CD8-positive, alpha-beta memory T cell (primary cell): ENCODE measurements at places on chromosomes 7 and 10. TPM values are rescaled to one million over a fixed set of nuclear protein-coding genes. Genes with fewer than 3 reads are reported as not detected.

The VENTX gene
- polyA plus RNA-seq = not detected

The EVX1 gene
- polyA plus RNA-seq = not detected

The NXPH1 gene
- polyA plus RNA-seq = not detected

The NAT16 gene
- polyA plus RNA-seq = not detected

The HILPDA gene
- polyA plus RNA-seq = 2.5 TPM

The CCDC172 gene
- polyA plus RNA-seq = not detected

The TRPV6 gene
- polyA plus RNA-seq = not detected

The FAM25C gene
- polyA plus RNA-seq = not detected

DNA sequence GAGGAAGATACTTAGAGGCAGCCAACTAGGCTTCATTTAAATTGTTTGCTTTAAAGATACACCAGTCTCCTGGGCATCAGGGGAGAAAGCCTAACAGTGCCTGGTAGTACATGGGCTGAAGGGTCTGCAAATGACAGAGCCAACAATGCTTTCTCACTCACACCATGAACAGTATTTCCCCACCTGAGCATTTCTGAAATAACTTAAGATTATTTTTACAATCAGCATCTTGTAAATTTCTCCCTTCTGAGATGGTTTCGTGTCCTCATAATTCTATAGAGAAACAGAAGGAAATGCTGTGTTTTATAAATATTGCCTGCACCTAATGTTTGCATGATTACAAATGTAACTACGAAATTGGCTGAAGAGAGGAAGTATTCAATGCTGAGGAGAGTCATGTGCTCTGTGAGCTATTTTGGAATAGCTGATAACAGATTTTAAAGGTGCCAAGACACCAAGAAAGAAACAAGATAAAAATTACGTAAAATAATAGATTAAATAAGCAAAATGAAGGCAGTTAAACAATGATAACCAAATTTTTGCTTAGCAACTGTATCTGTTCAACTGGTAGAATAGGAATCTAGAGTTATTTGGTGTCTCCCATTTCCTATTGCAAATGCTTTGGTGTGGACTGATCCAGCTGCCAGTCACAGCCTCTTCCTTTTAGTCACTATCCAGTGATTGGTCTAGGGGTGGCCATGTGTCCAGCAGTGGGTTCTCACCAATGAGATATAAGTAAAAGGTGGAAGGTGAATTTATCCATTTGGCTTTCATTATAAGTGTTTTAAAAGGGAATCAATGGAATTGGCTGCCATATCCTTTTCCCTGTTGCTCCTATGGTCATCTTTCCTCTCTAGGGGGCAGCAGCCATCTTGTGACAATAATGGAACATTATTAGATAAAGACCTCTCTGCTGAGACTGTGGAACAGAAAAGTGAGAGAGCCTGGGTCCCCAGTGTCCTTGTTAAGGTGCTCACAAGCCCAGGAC is 167.9 kb upstream of the SLC26A5 start:
- no peak for DNase-seq
- no peaks in the 10 kb centered on the region for H3K36me3 ChIP-seq
- no peaks in the 10 kb centered on the region for H3K4me1 ChIP-seq
- no peaks in the 10 kb centered on the region for H3K27me3 ChIP-seq

DNA sequence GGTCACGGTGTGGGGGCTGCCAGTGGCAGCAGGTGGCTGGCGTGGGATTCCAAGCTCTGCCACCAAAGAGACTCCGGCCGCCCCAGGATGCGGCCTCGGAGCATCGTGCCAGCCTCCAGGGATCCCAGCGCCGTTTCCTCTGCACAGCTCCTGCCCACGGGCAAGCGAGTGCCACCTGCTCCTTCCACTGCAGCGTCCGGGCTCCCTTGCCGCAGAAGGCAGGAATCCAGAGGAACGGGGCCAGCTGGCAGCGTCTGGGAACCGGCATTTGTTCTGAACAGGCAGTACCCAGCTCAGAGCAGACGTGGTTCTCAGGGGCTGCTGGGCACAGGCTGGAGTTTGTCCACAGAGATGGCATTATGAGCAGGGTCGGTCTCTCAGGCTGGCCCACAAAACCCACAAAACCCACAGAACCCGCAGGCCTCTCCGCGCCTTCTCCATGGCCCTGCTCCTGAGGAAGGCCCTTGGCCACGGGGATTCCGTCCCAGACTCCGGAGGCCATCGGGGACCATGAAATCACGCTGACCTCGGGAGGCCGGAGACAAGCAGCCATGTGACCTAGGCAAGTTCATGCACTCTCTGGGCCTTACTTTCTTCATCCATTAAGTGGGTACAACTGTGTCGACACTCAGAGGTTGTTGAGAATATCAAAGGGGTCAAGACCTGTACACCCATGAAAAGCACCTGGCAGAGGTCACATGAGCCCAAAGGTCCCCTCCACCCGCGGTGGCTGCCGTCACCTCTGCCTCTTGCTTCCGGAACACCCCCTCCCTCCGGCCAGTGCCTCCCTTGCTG is 72.1 kb upstream of the TNRC18 start:
- DNase-seq = no peak
- no peak overlapping the region for H3K27ac ChIP-seq
- H3K4me3 ChIP-seq = no peak overlapping the region

DNA sequence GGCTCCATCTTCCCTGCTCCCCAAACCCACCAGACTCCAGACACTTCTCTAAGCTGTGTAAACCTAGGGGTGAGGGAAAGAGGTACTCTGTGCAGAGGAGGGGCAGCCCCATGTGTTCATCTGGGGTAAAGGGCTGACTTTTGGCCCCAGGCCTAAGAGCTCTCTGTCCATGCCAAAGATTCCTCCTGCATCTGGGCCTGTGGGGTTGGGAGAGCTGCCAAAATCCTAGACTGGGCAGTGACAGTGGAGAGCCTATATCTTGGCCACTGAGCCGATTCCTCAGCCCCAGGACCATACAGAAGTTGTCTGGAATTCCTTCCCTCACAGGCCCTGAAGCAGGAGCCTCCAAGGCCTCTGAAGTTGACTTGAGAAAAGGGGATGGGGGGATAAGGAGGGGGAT is 25.3 kb upstream of the LEP start:
- no peak for DNase-seq
- no peaks in the 10 kb centered on the region for H3K36me3 ChIP-seq
- H3K27ac ChIP-seq = no peak overlapping the region
- H3K4me3 ChIP-seq = no peak overlapping the region
- no peaks in the 10 kb centered on the region for H3K4me1 ChIP-seq
- no peaks in the 10 kb centered on the region for H3K27me3 ChIP-seq

GRCh38 chr10:105964009-105964408 is 1200.5 kb downstream of the SORCS1 start:
- DNase-seq = no peak
- H3K27ac ChIP-seq = no peak overlapping the region
- H3K4me3 ChIP-seq = no peak overlapping the region
- H3K36me3 ChIP-seq = no peaks in the 10 kb centered on the region
- no peaks in the 10 kb centered on the region for H3K27me3 ChIP-seq

GRCh38 chr10:9018195-9019173 is 964.0 kb downstream of the GATA3 start:
- H3K4me1 ChIP-seq = no peaks in the 10 kb centered on the region
- no peak overlapping the region for H3K27ac ChIP-seq
- H3K4me3 ChIP-seq = no peak overlapping the region

- DNase-seq = no peak
- H3K27me3 ChIP-seq = no peaks in the 10 kb centered on the region
- H3K27ac ChIP-seq = no peak overlapping the region
- no peaks in the 10 kb centered on the region for H3K36me3 ChIP-seq
- no peak overlapping the region for H3K4me3 ChIP-seq
- no peaks in the 10 kb centered on the region for H3K4me1 ChIP-seq
Measured at GRCh38 chr7:50848203-50848602, 65.5 kb upstream of the GRB10 start.

DNA sequence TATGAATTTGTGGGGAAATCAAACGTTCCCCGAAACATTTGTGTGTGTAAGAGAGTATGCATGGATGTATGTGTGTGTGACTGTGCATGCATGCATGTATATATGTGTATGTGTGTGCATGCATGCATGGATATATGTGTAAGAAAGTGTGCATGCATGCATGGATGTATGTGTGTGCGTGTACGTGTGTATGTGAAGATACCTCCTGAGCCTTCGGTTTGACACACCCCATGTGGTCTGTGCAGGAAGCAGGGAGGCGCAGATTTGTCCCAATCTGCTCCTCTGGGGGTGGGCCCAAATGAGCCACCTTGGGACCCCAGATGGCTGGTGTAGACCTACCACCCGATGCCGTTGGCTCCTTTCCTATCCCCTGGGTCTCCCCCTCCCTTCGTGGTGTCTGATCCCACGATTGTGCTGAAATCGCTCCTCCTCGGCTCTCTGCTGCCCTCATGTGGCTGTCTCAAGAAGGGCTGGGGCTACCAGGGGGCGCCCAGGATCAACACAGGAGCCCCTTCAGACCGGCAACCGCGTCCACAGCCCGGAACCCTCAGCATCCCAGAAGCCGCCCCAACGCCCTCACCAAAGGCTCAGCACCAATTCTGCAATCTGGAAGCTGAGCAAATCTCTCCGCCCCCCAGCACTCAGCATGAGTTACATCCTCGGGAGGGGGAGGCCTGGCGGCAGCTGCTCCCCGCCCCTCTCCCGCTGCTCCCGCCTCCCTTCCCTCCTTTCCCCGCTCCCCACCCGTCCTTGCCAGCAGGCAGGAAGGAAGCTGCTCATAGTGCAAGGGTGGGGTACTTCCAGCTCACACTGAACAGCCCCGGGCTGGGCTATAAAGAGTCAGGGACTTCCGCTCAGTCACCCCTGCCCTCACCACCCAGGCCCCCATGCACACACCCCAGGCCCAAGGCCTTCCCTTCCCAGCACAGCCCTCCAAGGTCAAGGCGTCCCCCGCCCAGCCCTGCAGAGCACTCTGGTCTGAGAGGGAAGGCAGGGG is 2.3 kb upstream of the NOS3 start:
- H3K36me3 ChIP-seq = no peaks in the 10 kb centered on the region
- H3K4me1 ChIP-seq = peaks cover 17% of the 10 kb centered on the region
- peak; percentile 56 for DNase-seq
- H3K27ac ChIP-seq = no peak overlapping the region

- no peak for DNase-seq
- H3K27ac ChIP-seq = no peak overlapping the region
- no peaks in the 10 kb centered on the region for H3K36me3 ChIP-seq
- H3K4me3 ChIP-seq = no peak overlapping the region
Measured at GRCh38 chr7:90675982-90676381, 79.9 kb downstream of the CDK14 start.

DNA sequence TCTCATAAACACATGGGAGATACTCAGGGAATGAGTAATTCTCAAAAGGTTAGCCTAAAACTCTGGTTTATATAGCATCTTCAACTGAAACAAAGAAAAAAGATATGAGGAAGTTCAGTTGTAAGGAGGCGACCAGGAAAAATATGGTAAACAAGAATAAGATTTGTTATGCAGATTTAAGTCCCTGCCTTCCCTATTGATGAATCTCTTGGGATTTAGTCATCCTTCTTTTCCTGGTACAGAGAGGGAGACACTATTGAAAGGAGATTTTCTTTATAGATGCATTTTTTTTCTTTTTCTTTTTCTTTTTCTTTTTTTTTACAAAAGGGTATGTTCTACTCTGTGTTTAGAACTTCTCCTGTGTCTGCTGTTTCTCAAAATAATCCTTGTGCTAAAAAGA is 557.5 kb downstream of the DNAJB9 start:
- H3K4me1 ChIP-seq = no peaks in the 10 kb centered on the region
- DNase-seq = no peak
- no peak overlapping the region for H3K27ac ChIP-seq

- H3K27ac ChIP-seq = no peak overlapping the region
- no peaks in the 10 kb centered on the region for H3K27me3 ChIP-seq
- H3K4me3 ChIP-seq = no peak overlapping the region
- H3K36me3 ChIP-seq = no peaks in the 10 kb centered on the region
- DNase-seq = no peak
Measured at GRCh38 chr7:70405241-70405640, 726.7 kb upstream of the GALNT17 start.

DNA sequence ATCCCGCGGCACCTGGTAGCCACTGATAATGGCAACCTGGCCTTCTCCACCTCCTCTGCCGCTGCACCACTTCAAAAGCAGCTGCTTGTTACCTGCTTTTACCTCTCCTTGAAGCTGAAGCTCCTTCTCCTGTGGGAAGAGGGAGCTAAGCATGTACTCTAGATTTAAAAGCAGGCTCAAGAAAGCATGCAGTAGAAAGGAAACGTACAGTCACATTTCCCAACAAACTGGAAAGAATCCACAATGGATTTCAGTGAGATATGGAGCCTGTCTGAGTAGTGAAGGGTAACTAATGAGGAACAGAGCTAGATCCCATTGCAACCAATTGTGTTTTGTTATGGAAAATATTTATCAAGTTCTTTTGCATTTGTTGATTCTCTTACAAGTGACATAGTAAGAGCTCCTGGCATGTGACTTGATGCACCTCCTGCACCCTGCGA is 457.4 kb upstream of the GALNT17 start:
- no peak overlapping the region for H3K27ac ChIP-seq
- no peaks in the 10 kb centered on the region for H3K36me3 ChIP-seq
- DNase-seq = no peak

- no peak overlapping the region for H3K4me3 ChIP-seq
- no peaks in the 10 kb centered on the region for H3K36me3 ChIP-seq
- H3K27ac ChIP-seq = no peak overlapping the region
- DNase-seq = no peak
- peaks cover 9% of the 10 kb centered on the region for H3K4me1 ChIP-seq
Measured at GRCh38 chr10:92541583-92541982, 32.3 kb downstream of the IDE start.

DNA sequence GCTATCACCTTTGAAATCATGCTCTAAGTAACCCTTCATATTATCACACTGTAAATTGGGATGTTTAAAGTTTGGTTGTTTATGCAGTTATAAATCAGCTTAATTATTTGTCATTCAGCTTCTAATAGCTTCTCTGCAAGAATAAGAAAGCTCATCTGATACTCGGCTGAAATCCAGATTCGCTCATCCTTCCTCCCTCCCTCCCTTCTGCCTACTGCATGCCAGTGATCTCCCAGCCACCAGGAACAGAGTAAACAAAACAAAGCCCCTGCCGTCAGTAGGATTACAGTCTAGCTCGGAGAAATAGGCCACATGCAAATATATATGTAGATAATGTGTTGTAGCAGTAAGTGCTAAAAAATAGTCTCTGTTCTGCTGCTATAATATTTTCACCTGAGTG is 211.8 kb downstream of the NSUN6 start:
- no peaks in the 10 kb centered on the region for H3K4me1 ChIP-seq
- no peak overlapping the region for H3K27ac ChIP-seq
- H3K4me3 ChIP-seq = no peak overlapping the region
- no peaks in the 10 kb centered on the region for H3K36me3 ChIP-seq

DNA sequence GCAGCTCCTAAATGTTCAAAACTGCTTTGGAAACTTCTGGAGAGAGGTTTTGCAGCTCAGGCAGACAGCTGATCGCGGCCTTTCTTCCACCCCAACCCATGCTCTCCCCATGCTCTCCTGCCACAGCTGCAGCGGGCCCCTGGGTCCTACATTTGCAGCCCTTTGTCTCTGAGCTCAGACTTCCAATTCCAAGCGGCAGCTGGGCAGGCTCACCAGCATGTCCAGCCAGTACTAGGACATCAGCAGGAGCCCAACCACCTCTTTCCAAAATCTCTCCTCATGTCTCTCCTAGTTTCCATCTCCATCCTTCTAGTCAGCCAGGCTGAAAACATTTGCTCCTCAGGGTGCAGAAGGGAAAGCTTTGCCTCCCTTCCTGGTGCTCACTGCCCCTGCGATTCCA is 6.0 kb downstream of the LEP start:
- H3K36me3 ChIP-seq = no peaks in the 10 kb centered on the region
- DNase-seq = no peak
- no peak overlapping the region for H3K27ac ChIP-seq
- H3K4me3 ChIP-seq = no peak overlapping the region
- no peaks in the 10 kb centered on the region for H3K4me1 ChIP-seq

GRCh38 chr10:73058057-73058591 is 38.5 kb downstream of the P4HA1 start:
- no peak overlapping the region for H3K4me3 ChIP-seq
- DNase-seq = no peak
- H3K4me1 ChIP-seq = peaks cover 4% of the 10 kb centered on the region
- no peak overlapping the region for H3K27ac ChIP-seq
